Urinary bladder (tissue), 4 donors: ENCODE measurements at places on chromosomes 13 and 19. TPM values are rescaled to one million over a fixed set of nuclear protein-coding genes. Genes with fewer than 3 reads are reported as not detected.
A peak's percentile ranks its signal among the peaks of the same experiment; 100 is the strongest.

DNA sequence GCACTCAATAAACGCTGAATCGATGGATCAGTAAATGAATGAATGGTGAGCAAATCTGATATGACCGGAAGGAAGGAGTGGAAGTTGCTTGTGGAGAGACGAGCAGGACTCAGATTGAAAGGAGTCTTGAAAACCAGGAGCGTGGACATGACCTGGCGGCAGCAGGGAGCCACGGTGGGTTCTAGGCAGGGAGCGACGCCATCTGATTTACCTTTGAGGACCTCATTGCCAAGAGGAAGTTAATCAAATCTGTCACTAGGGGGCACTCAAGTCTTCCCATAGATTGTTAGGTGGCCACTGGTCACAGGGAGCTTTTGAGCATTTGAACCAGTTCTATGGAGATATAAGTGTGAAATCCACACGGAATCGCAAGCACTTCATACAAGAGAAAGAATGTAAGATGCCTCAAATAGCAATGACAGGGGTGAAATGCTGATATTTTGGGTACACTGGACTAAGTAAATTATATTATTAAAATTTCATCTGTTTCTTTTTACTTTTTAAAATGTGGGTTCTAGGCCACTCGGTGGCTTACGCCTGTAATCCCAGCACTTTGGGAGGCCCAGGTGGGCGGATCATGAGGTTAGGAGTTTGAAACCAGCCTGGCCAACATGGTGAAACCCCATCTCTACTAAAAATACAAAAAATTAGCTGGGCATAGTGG, 9.2 kb upstream of the FBN3 start:
- no peak for DNase-seq

GRCh38 chr13:97223711-97224541, 1.8 kb downstream of the MBNL2 start:
- DNase-seq, result peak; percentile 82

DNA sequence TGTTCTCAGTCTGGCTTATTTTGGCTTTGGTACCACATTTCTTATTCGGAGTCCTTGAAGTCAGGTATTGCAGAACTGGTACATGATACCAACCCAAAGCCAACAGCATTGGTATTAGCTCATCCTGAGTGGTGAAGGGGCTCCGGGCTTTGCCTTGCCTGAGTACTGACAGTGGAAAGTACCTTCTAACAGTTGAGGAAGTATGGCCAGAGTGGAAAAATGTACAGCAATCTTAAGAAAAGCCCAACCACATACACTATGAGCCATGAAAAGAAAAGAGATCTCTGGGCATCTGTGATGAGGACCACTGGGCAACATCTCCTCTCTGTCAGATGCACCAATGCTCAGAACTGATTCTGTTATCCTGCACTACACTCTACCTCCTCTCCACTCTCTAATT, 8.3 kb downstream of the LCP1 start:
- no peak for DNase-seq

DNA sequence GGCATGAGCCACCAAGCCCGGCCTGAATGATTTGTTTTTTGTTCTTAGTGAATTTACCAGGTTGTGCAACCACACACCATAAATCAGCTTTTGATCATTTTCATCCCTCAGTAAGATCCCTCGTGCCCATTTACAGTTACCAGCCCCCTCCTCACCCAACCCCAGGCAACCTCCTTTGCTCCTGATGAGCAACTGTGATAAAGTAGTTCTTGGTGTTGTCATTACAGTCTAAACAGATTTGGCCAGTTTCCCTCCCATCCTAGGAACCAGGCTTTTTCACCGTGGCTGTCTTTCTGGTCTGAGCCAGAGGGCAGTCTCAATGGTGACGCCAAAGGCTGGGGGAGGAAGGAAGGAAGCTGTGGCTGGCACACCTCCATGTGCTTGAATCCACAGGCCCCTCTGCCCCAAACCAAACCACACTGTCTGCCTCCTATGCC, 61.2 kb upstream of the WDFY2 start:
- no peak for DNase-seq

DNA sequence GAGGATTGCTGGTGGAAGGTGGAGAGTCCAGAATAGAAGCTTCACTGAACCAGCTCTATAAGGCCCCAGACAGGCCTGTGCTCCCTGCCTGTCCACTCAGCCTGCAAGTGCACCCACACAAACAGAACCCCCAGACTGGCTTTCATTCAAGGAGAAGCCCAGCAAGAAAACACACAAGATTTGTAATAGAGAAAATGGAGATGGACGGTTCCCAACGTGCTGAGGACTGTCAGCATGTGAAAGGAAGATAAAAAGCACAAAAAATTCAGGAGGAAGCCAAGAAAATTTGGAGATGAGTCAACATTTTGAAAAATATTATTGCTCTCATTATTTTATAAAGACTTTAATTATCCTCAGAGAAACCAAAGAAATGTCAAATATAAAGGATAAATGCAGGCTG, 218.2 kb upstream of the SLC10A2 start:
- DNase-seq, result peak; percentile 49

- no peak for DNase-seq
Observed at GRCh38 chr13:65856431-65856830, 1373.7 kb downstream of the PCDH9 start.

DNA sequence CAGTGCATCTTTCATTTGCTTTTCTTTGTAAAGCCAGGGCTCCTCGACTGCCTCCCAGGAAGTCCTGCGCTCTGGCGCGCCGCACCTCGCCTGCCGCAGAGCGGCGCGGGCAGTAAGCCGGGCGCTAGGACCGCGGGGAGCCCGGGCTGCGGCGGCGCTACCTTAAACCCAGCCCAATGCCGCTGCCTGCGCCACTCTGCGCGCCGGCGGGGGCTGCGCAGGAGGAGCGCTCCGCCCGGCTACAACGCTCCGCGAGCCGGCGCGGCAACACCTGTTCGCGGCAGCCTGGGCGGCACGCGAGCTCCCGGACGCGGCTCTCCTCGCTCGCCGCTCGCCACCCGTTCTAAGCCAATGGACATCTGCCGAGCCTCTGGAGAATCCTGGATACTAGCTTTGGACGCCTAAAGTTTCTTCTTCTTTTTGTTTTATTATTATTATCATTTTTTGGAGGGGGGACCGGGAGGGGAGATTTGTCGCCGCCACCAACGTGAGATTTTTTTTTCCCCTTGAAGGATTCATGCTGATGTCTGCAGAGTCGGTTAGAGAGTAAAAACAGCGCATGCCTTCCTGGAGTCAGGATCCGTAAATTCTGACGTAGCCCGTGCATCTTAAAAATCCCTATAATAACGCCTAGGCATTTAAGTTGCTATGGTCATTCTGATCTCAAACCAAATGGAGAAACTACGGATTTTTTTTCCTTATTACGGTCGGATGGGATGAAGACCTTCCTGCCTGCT, at the start of gene FGF9:
FGF9 (plus strand) TSS at position 191 of the 737 bp plus-strand sequence. CDS start 840 bp downstream, outside the sequence.
- DNase-seq, result no peak

DNA sequence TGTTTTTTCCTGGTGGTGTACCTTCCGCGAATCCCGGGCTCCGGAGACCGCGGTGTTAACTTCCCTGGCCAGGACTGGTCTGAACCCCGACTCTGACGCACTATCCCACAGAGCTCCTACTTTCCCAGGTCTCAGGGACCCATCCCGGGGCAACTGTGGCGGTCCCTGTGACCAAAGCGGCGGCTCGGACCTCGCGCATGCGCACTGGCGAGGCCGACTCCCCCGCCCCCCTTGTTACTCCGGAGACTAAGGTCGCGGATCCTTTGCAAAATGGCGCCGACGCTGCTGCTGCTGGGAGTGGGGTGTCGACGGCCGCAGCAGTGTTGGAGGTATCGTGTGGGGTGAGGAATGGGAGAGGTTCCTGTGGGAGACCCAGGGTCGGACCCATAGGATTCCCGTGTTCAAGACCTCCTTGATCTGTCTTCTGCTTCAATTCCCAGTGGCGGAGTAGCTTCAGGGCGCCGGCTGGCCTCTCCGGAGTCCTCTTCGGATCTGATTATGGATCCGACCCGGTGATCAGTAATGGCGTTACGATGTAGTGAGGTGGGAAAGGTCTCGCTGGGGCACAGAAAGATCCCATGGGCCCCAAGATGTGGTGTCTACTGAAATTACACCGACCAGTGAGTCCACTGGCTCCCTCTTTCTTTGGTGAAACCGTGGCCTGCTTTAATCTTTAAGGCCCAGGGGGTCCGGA, 66.6 kb upstream of the ZNF527 start:
- no peak for DNase-seq

The FOXO1 gene
- total RNA-seq, result 23.2 TPM

The KLK2 gene
- not detected for total RNA-seq

The MAP2K7 gene
- 9.8 TPM for total RNA-seq
